ENCODE measurements at places on chromosomes 6 and 20.

GRCh38 chr20:48129345-48129942 lies 344.2 kb upstream of the SULF2 start:
- no peak for DNase-seq

GRCh38 chr6:3731700-3732099 lies 19.8 kb downstream of the PXDC1 start:
- DNase-seq = no peak

- no peak for DNase-seq
Observed at GRCh38 chr20:46299078-46299477, 9.2 kb downstream of the CDH22 start.

DNA sequence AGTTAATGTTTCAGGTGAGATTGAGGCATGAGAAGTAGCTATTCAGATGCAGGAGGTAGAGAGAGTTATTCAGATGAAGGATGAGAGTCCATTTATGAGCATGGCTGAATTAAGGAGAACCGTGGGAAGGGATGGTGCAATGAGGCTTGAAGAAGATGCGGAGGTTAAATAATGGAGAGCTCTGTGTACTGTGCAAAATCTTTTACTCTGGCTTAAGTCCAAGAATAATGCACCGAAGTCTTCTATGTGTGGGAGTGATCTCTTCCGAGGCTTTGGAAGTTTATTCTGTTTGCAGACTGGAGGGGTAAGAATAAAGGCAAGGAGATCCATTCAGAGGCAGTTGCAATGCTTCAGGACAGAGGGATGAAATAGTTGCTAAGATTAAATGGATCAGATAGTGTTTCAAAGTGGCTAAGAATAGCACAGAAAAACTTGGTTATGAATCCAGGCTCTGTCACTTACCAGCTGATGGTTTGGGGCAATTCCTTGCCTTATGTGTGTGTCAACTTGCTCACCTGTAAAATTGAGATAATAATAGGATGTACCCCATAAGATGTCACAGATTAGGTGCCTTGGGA lies 467.1 kb downstream of the HDGFL1 start:
- DNase-seq = no peak

GRCh38 chr6:80366714-80367113 lies 260.2 kb downstream of the BCKDHB start:
- DNase-seq = no peak

DNA sequence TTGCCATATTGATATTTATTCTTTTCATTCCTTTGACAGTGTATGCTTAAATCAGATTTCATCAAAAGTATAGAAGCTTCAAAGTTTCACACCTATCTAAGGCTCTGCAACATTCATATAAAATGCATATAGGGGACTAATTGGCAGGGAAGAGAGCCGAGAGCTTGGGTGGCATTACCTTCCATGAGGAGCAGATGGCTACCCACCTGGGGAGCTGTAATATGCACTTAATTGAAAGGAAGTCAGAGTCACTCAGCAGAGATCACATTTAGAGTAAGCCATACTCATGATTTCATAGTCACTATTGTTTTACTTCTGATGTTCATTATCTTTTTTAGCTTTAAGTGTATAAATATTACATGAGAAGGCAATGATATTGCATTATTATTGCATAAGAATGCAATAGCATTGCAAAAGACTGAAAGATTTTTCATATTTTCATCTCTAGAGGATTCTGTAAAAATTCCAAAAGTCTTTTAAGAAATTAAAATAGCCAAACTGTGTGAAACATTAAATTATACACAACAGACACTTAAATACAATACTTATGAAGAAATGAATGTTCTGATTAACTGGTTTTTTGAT lies 1305.2 kb downstream of the EPHA7 start:
- DNase-seq = no peak

DNA sequence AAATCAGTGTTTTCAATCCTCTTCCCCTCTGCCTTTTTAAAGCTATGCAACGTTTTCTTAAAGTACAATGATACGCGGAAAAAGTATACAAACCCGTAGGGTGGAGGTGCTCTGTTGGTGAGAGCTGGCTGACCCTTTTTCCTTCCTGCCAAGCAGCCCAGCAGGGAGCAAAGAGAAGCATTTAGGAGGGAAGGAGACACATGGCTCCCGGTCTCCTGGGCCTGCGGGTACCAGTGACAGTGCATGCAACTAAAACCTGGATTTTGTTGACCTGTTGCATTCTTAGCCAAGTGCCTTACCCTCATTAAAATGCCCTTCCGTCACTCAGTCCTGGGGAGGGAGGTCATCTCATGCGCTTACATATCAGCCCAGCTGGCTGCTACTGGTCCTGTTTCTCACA lies 87.2 kb downstream of the SLX4IP start:
- no peak for DNase-seq

GRCh38 chr6:24426729-24427446 lies 24.2 kb downstream of the MRS2 start:
- DNase-seq = no peak

Data from stimulated activated CD4-positive, alpha-beta T cell treated with anti-CD3 and anti-CD28 coated beads, Interleukin-2, amount 100 ng/mL, for 4 hours (primary cell).